ENCODE measurements at places on chromosomes 5 and 9.

DNA sequence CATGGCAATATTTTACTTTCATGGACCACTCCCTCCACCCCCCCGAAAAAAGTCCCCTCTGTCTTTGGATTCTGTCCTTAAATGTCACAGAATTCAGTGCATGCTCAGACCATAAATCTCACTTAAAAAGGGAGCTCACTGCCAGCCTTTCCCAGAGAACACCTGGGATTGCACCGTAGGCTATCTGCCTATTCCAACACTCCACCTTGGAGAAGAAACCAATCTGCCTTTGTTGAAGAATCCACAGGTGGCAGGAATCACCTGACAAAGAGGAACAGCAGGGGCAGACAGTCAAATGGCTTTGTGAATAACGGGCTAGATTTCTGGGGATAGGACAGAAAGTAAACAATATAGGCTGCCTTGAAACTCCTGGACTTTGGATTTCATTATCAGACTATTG lies 306.7 kb upstream of the BRINP1 start:
- DNase-seq = no peak

DNA sequence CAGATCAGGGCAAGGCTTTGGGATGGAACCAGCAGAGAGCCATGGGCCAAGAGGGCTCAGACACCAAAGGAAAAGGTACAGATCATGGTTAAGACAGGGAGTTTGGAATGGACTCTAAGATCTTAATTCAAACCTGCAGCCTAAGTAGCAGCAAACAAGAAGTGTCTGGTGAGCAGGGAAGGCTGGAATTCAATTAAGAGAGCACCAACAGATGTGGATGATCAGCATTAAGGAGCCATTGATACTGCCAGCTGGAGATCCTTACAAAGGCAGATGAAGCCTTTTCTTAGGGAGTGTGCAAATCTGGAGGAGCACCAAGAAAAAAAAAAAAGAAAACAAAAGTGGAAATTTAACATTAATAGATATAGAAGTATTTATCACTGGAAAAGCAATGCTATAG lies 516.8 kb downstream of the RASEF start:
- no peak for DNase-seq

GRCh38 chr9:2013743-2014475 lies 1.2 kb upstream of the SMARCA2 start:
- DNase-seq = no peak

- no peak for DNase-seq
Observed at GRCh38 chr5:66864240-66864884, 268.2 kb downstream of the MAST4 start.

All from NCI-H526 (cell line).